ENCODE measurements at places on chromosomes 4 and X. TPM values are rescaled to one million over a fixed set of nuclear protein-coding genes. Genes with fewer than 3 reads are reported as not detected.
A peak's percentile ranks its signal among the peaks of the same experiment; 100 is the strongest.

DNA sequence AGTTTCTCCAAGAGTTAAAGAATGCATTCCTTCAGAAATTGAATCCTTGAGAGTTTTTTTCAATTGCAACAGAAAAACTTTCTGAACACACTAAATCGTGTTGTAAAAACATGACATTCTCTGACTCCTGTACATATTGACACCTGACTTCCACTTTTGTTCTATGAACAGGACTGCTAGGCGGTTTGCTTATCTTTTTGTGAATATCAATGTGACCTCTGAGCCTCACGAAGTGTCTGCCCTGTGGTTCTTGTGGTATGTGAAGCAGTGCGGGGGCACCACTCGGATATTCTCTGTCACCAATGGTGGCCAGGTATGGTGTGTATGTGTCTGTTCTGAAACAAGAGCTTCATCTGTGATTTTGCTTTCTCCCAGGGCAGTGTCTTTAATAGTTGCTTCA, 71.9 kb downstream of the MAOA start:
- no peak for DNase-seq

PCDH10 gene
- 4.6 TPM for polyA plus RNA-seq

DNA sequence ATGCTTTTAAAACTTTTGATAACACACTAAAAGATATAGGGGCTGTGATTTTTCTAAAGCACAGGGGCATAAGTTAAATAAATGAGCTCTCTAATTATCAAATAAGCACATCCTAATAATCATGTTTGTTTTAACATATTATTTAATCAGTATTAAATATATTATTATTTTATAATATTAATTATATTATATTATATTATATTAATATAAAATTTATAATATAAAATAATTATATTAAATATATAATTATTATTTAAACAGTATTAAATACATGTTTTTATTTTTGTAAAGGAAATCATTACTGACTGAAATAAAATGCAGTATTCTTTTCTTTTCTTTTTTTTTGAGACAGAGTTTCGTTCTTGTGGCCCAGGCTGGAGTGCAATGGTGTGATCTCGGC, 136.5 kb downstream of the IL15 start:
- no peak for DNase-seq

DNA sequence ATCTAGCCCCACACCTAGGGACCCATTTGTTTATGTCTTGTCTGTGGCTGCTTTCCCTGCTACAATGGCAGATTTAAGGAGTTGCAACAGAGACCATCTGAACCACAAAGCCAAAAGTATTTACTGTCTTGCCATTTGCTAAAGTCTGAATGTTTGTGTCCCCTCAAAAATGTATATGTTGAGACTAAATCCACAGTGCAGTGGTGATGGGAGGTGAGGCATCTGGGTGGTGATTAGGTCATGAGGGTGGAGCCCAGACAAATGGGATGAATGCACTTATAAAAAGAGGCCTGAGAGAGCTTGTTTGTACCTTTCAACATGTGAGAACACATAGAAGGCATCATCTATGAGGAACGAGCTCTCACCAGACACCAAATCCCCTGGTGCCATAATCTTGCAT, 137.3 kb downstream of the TMEM144 start:
- no peak for DNase-seq

STBD1 gene
- 2.0 TPM for polyA plus RNA-seq

DNA sequence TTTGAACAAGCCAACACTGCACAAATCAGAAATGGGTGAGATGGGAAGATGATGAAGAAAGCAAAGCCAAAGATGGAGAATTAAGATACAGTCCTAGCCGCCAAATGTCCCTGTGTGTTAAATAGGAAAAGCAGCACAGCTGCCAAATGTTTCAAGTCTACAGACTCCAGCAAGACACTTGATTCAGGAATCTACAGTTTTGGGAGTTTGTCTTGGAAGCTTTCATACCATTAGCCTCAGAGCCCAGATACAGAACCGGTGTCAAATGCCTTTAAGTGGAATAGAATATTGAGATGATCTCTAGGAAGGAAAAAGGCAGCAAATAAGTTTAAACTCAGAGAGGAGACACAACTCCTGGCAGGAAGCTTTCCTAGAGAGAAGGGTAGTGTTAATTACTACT, 30.3 kb downstream of the OPHN1 start:
- DNase-seq: no peak

SERTM2 gene
- polyA plus RNA-seq: not detected

- no peak for DNase-seq
Measured at GRCh38 chr4:147513091-147513490, 32.2 kb downstream of the EDNRA start.

DNA sequence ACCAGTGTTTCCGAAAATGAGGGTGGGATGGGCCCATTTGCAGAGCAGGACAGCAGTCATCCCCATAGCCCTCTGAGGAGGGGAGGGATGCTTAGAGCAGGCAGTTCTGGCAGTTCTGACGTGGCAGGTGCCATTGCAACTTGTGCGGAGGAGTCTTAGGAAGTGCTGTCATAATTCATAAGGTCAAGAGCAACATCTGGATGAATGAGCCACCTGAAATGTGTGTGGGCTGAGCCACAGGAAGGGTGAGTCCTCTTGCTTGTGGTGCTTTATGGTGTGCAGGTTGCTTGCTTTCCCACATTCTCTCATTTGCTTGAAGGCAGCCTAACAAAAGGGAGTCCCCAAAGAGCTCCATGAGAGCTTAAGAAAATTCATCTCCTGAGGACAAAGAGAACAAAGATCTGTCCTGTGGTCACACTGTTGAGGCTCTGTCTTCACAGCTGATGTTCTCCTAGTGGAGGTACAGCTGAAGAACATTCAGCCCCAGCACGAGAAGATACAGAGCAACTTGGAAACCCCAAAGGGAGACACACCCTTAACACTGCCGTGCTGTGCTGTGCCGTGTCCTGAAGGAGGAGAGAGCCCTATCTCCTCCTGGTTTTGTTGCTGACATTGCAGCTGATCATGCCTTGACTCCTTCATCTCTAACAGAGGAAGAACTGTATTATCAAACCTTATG, 60.3 kb downstream of the DLG3 start:
- DNase-seq: no peak

- no peak for DNase-seq
Measured at GRCh38 chrX:23871905-23872546, 35.7 kb downstream of the APOO start.

MBTPS2 gene
- polyA plus RNA-seq: 32.7 TPM

DNA sequence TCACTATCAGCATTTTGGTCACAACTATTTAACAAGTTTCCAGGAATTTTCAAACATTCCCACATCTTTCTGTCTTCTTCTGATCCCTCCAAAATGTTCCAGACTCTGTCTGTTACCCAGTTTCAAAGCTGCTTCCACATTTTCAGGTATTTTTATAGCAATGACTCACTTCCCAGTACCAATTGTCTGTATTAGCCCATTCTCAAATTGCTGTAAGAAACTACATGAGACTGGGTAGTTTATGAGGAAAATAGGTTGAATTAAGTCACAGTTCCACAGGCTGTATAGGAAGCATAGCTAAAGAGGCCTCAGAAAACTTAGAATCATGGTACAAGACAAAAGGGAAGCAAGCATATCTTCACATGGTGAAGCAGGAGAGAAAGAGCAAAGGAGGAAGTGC, 475.0 kb upstream of the PCDH7 start:
- DNase-seq: no peak

DNA sequence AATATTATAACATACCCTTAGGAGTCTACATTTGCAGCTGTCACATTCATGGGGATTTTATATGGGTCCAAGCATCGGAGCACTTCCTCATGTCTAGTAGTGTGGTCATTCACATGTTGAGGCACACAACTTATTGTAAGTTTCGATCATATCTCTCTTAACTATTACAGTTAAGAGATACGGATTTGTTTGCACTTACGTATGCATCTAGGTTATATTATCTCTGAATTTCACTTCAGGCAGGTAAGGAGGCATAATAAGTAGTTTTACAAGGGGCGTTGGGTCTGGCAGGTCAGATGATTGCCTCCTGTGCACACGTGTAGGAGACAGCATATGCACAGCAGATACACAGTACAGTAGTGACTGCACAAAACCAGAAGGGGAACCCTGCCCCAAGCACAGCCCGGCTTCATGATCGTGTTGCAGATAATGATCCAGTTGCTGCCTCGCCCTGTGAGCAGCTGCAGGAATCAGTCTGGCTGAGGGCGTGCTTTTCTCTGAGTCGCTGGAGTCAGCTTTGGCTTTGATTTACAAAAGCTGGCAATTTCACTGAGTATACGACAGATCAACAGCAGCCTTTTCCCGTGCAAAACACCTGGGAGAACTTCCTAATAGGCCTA, 302.9 kb upstream of the GATB start:
- peak; percentile 18 for DNase-seq

CHRDL1 gene
- polyA plus RNA-seq: 12.9 TPM

GRCh38 chrX:42967681-42968300, 189.8 kb upstream of the PPP1R2C start:
- no peak for DNase-seq

DNA sequence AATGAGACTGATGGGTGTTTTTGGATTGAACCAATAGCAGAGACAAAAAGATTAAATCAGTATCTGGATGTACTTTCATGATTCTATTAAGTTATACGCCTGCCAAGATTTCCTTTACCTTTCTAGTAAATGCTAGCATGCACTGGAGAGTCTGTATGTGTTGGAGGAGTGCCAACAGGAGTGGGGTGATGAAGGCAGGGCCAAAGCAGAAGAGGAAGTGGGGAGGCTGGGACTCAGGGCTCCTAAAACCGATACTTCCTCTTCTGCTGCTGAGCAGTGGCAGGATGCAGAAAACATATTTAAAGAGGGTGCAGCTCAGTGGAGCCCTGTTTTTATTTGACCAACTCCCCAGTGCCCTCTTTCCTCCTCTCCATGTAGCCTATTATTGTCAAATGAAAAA, 5.6 kb downstream of the CYSLTR1 start:
- no peak for DNase-seq

UGT2A1 gene
- polyA plus RNA-seq: 4.9 TPM

DNA sequence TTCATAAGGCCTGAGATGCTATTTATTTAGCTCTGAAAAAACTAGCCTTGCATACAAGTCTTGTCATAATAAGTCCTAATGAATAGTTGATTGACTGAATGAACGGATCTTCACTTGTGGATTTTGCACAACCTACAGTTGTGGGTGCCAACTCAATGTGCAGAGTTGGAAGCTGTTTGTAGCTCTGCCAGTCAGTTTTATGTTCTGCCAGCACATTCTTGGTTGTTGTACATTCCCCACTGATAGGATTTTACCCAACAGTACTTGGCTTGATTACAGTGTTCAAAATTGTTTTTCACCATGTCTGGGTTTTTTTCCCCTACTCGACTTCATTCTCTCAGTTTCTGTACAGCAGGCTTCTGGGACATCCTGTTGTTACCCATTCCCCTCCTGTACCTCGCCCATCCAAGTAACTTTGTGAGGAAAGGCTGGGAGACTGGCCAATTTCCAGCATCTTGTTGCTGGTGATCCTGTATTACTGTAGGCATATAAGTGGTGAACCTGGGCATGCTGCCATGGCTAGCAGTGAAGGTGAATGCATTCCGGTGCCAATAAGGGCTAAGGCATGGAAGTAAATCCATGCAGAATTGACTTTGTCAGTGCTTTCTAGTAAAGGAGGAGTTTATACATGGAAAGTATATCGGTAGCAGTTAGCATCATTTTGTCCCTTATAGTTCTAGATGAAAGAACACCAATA, 22.8 kb downstream of the IL1RAPL1 start:
- DNase-seq: no peak

GRCh38 chrX:148903176-148903575, 402.8 kb downstream of the AFF2 start:
- no peak for DNase-seq

ARMCX4 gene
- 21.8 TPM for polyA plus RNA-seq

GRCh38 chrX:16312761-16313623, 145.7 kb downstream of the MAGEB17 start:
- no peak for DNase-seq

CITED1 gene
- 13.4 TPM for polyA plus RNA-seq

UGT2B10 gene
- not detected for polyA plus RNA-seq

Measured in renal cortex interstitium (tissue), 15 donors.